ENCODE measurements at places on chromosomes 13 and 19.
A peak's percentile ranks its signal among the peaks of the same experiment; 100 is the strongest.

- DNase-seq, result no peak
Measured at GRCh38 chr13:25110956-25111584, 15.1 kb downstream of the PABPC3 start.

DNA sequence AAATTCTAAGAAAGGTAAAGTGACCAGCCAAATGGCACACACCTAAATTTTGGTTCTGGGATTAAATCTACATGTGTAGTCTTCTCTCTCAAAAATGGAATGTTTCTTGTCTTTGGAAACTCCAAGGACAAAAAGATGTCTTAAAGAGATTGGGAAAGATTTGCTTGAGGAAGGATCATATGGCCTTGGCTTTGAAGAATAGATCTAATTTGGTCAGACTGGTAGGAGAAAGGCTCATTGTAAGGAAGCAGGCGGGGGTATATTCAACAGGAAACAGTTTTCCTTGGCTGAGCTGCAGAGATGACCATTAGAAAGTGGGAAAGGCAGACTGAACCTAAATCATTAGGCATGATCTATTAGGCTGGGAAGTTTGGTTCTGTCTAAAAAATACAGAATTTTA lies 365.3 kb downstream of the DCT start:
- no peak for DNase-seq

DNA sequence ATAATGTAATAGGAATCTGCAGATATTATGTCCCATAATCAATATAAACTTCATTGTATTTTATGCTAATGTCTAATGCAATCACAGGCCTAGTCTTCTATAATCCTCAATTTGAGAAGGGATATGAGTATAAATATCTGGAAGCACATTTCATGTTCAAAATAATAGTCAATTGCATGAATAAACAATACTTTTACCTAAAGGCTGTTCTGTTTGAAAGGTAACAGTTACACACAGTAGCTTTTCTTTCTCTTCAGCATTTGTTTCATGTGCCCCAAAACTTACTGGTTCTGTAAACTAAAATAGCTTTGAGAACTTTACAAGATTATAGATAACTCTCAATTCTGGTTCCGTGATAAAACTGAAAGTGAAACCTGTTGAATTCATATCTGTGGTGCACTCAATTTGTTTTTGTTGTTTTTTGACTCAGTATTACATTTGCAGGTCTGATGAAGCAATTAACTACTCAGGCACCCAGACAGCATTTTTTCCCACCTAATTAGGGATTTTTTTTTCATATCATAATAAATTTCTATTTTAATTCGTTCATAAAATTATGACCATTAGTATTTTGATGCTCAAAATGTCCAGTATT lies 1193.8 kb downstream of the SLITRK1 start:
- no peak for DNase-seq

DNA sequence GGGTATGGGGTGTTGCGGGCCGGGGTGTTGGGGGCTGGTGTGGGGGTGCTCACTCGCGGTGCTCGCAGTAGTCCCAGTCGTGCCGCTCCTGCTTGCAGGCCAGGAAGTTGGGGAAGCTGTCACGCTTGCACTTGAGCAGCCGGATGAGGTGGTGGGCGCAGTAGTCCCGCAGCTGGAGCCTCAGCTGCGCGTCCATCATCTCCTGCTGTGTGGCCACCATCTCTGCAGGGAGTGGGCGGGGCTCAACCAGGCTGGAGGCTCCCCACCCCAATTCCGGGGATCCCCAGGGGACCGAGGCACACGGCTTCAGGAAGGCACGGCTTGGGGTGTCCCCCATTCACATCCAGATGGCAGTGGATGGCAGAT lies 5.2 kb downstream of the NDUFB7 start:
- no peak for DNase-seq

DNA sequence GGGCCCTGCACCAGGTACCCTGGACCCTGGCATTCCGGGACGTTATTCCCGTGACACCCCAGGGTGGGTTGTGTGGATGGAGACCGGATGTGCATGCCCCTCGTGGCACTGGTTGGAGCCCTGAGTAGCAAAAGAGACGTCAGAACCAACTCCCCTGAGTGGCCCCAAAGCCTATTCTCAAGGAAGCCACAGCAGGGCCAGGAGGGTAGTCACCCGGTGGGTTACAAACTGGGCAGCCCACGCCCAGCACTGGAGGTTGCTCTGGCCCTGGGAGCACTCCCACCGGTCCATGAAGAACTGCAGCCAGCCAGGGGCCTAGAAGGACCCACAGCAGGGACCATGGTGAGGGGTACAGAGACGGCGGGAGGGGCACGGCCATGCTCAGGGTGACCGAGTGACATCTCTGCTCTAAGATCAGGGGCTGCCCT lies 7.5 kb downstream of the KLF16 start:
- no peak for DNase-seq

- no peak for DNase-seq
Measured at GRCh38 chr19:1131718-1132551, 28.1 kb downstream of the GPX4 start.

- DNase-seq, result no peak
Measured at GRCh38 chr13:46565808-46566750, 13.1 kb downstream of the LRCH1 start.

DNA sequence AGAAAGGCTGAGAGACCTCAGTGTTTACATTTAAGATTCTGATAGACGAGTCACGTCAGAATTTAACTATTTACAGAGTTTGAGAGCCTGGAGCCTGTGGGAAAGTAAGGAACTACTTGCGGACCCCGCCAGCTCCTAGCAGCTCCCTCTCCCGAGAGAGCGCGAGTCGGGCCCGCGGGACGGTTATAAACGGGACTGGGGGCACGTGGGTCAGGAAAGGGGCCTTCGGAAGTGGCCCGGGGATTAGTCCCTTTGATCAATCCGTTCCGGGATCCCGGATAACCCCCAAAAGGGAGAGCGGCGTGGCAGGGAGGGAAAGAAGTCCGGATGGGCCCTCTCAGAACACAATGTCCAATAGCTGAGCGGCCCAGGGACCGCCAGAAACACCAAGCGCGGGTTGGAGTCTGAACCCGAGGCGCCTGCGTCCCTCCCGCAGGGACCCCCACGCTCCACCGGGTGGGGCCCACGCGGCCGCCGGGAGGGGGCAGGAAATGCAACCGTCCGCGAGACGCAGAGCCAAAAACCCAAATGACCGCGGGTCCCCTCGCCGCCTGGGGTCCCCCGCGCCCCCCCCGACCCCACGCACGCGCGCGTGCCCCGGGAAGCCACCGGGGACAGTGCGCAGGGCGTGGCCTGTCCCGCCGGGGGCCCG lies 3.6 kb downstream of the ZIC5 start:
- DNase-seq, result no peak

DNA sequence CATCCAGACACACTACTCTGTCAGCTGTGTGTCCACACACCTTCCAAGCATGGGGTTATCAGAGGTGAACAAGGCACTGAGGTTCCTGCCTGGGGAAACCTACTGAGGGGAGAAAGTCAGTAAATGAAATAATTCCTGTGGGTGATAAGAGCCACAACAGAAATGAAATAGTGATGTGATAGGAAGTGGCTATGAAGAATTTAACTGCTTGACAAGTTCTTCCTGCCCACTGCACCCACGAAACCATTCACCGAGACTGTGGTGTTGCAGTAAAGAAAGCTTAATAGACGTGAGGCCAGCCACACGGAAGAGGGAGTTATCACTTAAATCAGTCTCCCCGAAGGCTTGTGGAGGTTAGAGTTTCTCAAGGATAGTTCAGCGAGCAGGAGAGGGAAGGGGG lies 353.1 kb downstream of the UQCRFS1 start:
- DNase-seq, result no peak

GRCh38 chr19:47110521-47111005 lies 3.0 kb downstream of the ZC3H4 start:
- no peak for DNase-seq

DNA sequence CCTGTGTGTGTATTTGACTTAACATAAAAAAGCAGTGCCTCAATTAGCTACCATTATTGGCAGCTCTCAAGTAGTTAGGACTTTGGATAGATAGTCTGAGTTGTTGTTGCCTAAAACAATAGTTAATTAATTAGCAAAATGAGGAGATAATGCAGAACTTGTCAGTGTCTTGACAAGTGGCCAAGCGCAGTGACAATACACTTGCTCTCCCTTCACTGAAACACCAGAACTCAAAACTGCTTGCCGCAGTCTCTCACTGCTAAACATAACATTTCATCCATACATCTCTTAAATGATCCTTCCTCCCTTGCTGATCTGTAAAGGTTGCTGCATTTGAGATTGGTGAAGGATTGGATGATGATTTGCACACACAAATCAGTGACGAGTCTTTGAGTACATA lies 61.7 kb downstream of the ARHGAP35 start:
- DNase-seq, result no peak

DNA sequence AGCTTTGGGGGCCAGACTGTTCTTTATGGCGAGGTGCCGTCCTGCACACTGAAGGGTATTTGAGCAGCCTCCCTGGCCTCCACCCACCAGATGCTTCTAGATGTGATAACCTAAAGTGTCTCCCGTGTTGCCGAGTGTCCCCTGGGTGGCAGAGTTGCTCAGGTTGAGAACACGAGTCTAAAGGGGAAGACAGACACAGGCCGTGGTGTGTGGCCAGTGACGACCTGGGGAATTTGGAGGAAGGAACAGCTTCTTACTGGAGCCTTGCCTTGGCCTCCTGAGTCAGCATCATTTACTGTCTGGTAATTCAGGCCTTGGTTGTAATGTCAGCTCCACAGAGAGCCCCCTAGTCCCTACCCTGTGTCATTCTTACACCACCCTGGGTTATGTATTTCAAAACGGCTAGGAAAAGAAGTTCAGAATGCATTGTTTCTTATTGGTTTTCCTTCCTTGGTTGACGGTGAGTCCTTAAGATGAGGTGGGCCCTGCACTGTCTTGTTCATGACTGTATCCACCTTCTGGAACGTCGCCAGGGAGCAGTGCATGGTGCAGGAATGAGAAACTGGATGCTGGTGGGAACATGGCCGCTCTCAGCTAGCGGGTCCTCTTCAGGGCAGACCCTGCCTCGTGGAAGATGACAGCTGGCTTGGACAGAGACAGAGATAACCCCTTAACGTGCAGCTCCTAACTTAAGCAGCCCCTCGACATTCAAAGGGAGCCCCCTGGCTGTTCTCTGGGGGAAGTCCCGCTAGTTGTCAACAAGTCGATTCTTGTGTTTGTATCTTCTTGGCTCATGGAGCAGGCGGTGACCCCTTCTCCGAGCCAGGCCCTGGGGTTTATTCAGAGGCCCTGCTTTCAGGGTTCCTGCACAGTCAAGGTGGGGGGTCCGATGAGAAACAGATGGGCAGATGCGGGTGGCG lies 7.2 kb downstream of the SIN3B start:
- DNase-seq, result no peak

- no peak for DNase-seq
Measured at GRCh38 chr13:30020726-30021312, 170.4 kb upstream of the UBL3 start.

GRCh38 chr19:40304306-40304705 lies 19.2 kb upstream of the AKT2 start:
- DNase-seq, result no peak

- DNase-seq, result no peak
Measured at GRCh38 chr13:81116461-81117282, 775.7 kb upstream of the SPRY2 start.

GRCh38 chr19:3819989-3820388 lies 33.8 kb upstream of the MATK start:
- DNase-seq, result no peak

GRCh38 chr19:49205114-49205513 lies 47.5 kb downstream of the TRPM4 start:
- no peak for DNase-seq

- DNase-seq, result no peak
Measured at GRCh38 chr13:62207388-62207787, 791.7 kb upstream of the PCDH20 start.

GRCh38 chr19:46746281-46747057 lies at the start of gene STRN4:
STRN4 (minus strand) TSS chr19:46746450; CDS start chr19:46746430, 20 bp downstream.
- DNase-seq, result peak; percentile 58

- DNase-seq, result no peak
Measured at GRCh38 chr13:41707194-41707821, 250.0 kb downstream of the RGCC start.

- no peak for DNase-seq
Measured at GRCh38 chr19:1591421-1592023, 1.1 kb downstream of the MBD3 start.

GRCh38 chr13:20393273-20394168 lies 132.1 kb downstream of the CRYL1 start:
- no peak for DNase-seq

GRCh38 chr13:44876782-44877324 lies 112.4 kb downstream of the NUFIP1 start:
- DNase-seq, result no peak

GRCh38 chr13:25867038-25867437 lies 184.8 kb downstream of the SHISA2 start:
- DNase-seq, result no peak

- peak; percentile 73 for DNase-seq
Measured at GRCh38 chr19:13091400-13092157, 11.1 kb downstream of the LYL1 start.

DNA sequence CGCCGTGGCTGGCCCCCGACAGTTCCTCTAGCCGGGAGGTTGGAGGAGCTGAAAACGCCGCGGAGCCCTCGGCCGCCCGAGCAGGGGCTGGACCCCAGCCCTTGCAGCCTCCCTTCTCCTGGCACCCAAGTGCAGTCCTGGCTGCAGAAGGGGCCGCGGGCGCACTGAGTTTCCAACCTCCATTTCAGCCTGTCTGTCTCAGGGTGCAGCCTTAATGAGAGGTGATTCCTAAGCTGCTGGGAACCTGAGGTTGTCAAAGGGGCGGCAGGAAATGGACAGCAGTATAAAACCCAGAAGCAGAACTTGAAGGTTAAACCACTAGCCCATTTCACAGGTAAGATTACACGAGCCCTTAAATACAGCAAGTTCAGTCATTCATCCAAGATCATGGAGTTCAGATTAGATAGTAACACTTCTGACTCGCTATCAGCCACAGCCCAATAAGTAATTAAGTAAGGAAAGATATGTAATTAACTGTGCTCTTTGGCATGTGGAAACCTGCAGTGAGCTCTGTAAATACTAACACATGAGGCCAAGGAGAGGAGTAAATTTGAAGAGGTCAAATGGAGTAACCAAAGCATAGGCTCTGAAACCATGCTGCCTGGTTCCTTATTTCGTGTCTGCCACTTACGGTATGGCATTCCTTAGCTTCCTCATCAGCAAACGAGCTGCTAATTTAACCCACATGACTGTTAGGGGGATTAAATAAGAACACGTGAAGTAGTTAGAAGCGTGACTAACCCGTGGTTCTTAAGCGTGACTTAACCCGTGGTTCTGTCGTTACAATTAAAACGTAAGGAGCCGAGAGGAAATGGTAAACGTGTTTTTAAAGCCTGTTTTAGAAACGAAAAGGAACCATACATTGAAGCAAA lies 686 bp downstream of the SETDB2 start:
- no peak for DNase-seq

GRCh38 chr13:83048419-83048818 lies 833.9 kb downstream of the SLITRK1 start:
- no peak for DNase-seq

DNA sequence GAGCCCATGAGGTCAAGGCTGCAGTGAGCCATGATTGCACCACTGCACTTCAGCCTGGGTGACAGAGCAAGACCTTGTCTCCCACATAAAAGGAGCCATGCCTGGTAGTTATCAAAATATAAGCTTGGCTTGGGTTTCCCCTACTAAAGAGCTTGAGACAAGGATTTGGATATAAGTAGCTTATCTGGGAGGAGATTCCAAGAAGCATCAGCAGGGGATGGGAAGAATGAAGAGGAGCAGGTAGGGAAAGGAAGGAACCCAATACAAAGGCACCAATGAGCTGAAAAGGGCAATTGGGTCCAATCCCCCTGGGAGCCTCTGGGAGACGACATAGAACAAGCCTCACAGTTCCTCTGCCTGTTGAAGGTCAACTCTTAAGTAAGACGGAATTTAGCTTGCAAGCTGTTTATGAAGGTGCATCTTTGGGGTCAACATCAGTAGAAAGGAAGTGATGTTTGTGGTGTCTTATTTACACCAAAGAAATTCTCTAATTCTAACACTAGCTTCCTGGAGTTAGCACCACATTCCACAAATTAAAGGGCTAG lies 7.4 kb upstream of the CLEC4G start:
- DNase-seq, result no peak
